Naive thymus-derived CD8-positive, alpha-beta T cell (primary cell): ENCODE measurements at places on chromosomes 1 and 21. TPM values are rescaled to one million over a fixed set of nuclear protein-coding genes. Genes with fewer than 3 reads are reported as not detected.

LRRC38 gene
- total RNA-seq, result not detected

F3 gene
- not detected for total RNA-seq

TAS1R2 gene
- not detected for total RNA-seq

ZNF683 gene
- total RNA-seq, result 2.4 TPM

C1orf185 gene
- not detected for total RNA-seq

TAF13 gene
- 10.8 TPM for total RNA-seq

ELOA gene
- total RNA-seq, result 27.0 TPM

ALX3 gene
- not detected for total RNA-seq

FTCD gene
- 2.2 TPM for total RNA-seq

MTARC2 gene
- total RNA-seq, result not detected

HFM1 gene
- not detected for total RNA-seq

RPS27 gene
- total RNA-seq, result 5,101 TPM

VANGL1 gene
- total RNA-seq, result 0.22 TPM

DNA sequence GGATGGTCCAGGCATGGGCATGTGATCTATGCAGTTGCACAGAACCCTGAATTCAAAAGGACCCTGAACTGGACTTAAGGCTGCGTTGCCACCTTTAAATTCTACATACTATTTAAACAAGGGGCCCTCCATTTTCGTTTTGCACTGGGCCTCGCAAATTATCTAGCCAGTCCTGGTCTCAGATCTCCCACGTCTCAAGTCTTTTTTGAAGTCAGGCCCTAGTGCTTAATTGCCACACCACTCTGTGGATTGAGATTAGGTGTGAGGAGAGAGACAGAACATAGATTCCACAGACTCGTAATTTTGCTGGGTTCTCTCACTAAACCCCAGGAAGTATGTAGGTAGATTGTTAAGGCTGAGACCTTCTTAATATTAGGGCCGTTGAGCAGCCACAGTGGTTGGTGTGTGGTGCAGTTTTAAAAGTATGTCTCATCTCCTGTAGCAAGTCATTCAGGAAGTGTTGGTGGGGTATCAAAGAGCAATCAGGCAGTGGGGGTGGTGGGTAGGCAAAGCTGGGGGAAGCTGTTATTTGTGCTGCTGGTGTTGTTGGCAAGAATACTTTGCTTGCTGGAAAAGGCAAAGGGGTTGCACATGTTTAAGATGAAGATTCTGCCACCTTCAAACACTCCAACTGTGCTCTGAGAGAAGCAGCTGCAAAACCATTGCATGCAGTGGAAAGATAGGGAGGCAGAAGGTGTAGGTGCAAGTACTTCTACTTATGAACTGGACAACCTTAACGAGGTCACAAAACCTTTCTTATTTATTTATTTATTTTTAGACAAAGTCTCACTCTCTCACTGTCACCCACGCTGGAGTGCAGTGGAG, 11.2 kb downstream of the CD84 start:
- peak; percentile 42 for DNase-seq

DNA sequence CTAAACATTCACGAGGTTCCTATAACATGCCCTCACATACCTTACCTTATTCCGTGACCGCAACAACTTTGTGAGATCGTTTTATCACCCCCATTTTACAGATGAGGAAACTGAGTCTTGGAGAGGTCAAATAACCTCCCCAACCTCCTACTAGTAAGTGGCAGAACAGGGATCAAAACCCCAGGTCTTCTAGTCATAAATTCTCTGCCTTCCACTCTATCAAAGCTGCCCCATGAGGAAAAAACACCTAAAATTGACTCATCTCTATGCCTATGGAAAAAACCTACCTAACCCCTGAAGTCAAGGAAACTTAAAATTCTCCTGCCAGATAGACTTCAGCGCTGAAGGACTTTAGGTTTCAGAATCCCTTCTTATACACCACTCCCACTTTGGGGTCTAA, 69.5 kb upstream of the ERRFI1 start:
- no peak for DNase-seq

DNA sequence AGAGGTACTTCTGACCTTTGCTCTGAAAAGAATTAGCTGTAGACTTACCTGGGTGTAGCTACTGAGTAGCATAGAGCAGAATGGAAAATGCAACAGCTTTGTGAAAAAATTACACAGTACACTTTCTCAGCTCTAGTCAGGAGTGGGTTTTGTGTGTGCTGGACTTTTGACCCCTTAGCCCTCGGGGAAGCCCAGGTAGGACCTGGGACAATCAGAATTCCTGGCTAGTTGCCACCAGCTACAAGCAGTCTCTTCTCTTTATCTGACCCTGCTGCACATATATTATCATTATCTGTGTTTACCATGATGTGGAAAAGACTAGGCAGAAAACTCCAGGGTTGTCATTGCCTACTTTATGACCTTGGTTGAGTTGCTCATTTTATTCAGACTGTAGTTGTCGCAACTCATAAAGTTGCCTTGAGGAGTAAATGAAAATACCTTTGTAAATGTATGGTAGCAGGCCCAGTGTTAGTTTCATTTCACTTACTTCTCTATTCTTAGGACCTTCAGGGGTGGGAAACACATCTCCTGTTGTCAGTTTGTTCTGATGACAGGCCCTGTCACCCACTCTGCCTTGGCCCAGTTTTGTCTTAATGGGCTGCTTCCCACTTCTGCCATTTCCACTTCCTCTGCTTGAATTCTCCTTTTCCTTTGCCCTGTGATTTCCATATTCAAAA, 5.4 kb downstream of the NEK7 start:
- no peak for DNase-seq

DNA sequence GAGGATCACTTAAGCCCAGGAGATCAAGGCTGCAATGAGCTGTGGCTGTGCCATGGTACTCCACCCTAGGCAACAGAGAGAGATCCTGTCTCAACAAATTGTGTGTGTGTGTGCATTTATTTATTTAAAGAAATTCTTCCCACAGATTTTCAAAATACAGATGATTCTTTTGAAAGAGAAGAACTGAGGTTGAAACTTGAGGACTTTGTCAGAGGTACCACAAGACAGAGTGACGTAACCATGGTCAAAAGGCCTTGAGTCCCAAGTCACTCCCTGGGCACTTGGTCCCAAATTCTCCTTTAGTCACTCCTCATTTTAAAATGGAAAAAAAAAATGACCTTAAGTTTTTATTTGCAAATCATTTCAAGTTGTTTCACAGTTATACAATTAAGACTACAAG, 57.4 kb downstream of the TIAM1 start:
- no peak for DNase-seq

- DNase-seq, result no peak
Measured at GRCh38 chr1:75985827-75986226, 53.6 kb upstream of the ASB17 start.

DNA sequence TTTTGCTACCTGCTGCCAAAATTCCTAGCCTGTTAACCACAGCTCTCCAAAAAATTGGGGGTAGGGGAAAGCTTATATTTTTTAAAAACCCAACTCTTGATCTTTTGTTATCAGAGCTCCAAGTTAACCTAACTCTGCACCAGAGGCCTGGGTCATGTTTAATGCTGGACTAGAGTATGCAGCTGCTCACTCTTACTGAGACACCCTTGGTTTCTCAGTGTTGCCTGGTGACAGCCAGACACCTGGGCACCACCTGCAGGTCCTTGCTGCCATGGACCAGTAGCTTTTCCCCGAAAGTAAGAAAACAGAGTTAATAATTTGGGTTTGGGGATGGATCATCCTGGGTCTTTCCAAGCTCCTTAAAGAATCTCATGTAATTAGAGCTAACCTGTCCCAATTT, 30.1 kb downstream of the KCNJ6 start:
- no peak for DNase-seq

GRCh38 chr21:17775431-17776126, 43.6 kb downstream of the C21orf91 start:
- DNase-seq, result peak; percentile 26

- DNase-seq, result peak; percentile 79
Measured at GRCh38 chr1:19644681-19645410, 735 bp downstream of the NBL1 start.

DNA sequence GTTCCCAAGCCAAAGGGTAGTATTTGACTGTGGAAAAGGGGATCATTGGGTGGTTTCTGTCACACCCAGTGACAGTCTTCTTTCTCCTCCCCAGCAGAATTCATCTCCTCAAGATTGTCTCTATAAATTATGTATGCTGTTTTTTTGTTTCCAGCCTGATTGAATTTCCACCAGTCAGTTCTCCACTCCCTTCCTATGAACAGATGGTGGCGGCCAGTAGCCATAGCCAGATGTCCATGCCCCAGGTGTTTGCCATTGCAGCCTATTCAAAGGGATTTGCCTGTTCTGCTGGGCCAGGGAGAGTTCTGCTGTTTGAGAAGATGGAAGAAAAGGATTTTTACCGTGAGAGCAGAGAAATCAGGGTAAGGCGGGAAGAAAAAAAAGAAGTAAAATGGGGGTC, 12.9 kb downstream of the CFAP57 start:
- no peak for DNase-seq

GRCh38 chr1:63630666-63631065, 37.5 kb downstream of the PGM1 start:
- DNase-seq, result no peak

DNA sequence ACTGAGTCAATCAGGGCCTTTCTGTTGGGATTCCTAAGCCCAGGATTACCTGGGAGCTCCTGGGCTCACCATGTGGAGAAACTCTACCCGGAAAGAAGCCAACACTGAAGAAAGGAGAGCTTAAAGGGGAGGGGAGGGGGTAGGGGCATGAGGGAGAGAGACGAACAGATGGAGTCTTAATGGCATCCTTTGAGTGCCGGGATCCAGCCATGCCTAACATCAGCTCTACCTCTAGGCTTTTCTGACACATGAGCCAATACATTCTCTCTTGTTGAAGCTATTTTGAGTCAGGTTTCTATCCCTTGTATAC, 75.0 kb downstream of the NPHP4 start:
- DNase-seq, result no peak

GRCh38 chr1:234620272-234621126, 10.5 kb upstream of the IRF2BP2 start:
- DNase-seq, result no peak

GRCh38 chr21:28538987-28539622, 453.6 kb downstream of the LTN1 start:
- no peak for DNase-seq

DNA sequence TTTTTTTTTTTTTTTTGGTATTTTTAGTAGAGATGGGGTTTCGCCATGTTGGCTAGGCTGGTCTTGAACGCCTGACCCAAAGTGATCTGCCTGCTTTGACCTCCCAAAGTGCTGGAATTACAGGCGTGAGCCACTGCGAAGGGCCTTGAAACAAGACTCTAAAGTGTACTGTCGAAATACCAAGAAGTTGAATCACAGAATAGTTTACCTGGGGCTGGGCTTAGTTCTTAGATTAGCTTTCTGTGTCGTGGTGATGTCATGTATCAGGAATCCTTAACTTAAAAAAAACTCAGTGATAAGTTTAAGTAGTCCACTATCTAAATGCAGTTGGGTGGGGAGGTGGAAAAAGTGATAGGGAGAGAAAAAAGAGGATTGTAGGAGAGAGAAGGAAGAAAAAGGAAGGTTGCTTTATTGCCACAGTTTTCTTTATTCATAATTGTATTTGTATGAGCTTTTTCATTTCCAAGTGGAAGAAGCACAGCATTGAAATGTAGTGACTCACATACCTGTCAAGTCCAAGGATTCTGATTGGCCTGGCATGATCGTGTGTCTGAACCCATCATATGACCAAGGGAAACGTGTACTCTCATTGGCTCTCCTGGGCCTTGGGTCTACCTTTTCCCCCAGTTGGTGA, 13.4 kb downstream of the ITSN1 start:
- no peak for DNase-seq

DNA sequence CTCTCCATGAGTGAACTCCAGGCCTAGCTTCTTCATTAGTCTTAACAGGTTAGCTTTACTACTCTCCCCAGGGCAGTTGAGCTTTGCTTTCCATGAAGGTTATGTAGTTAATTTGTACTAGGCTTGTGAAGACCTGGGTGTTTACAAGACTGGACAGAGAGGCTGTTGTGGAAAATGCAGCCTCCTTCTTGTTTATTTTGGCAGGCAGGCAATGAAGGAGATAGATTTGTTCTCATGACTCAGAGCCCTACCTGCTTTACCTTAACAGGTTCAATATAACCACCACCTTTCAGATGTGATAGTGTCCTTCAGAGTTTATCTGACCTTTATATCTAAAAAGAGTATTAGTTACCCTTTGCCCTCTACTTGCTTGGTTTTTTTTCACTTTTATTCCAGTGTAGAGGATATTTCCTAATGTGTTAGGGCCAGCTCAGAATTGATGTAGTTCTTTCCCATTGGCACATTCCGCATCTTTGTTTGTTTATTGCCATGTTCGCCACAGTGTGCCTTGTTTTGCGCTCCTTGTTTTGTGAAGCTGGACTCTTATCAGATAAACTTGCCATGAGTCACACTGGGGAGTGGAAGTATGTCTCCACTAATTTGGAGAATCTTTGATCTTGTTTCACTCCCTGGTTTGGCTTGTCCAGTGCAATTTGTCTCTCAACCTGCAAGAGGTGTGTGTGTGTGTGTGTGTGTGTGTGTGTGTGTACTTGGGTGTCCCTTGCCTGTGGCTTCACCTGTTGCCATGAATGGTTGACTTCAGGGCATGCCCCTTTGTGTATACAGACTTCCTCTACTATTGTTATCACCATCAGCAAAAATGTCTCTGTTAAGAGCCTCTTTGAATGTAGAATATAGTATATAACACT, 87.4 kb upstream of the MACF1 start:
- DNase-seq, result no peak

GRCh38 chr21:37848721-37849490, 67.4 kb downstream of the KCNJ6 start:
- DNase-seq, result no peak

GRCh38 chr21:45858180-45858579, 123.4 kb upstream of the COL6A1 start:
- no peak for DNase-seq

DNA sequence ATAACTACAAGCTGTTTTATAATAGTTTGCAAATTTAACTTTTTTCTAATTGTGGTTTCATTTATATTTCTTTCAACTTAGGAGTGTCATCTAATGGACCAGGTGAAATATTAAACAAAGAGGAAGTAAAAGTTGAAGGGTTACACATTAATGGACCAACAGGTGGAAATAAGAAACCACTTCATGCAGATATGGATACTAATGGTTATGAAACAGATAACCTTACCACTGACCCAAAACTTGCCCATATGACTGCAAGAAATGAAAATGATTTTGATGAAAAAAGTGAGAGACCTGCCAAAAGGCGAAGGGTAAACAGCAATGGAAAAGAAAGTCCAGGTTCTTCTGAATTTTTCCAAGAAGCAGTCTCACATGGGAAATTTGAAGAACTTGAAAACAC, 59.7 kb downstream of the MIER1 start:
- no peak for DNase-seq

- no peak for DNase-seq
Measured at GRCh38 chr1:30058970-30059369, 664.4 kb downstream of the MATN1 start.

DNA sequence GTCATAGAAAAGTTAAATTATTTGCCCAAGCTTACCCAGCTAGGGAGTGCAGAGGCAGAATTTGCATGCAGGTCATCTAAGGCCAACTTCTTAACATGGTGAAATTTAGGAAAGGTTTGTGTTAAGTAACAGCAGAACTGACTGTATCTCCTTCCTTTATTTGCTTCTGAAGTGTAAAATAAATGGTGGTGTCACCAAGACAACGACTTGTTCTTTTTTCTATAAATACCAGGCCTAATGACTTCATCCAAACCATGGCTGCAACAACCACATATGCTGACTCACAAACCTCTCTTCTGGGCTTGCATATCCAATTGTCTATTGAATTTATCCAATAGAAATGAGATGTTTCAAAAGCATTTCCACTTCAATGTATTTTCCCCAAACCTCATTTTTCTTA, 19.1 kb downstream of the COL24A1 start:
- DNase-seq, result no peak
